ENCODE measurements at places on chromosomes 2 and 18.

DNA sequence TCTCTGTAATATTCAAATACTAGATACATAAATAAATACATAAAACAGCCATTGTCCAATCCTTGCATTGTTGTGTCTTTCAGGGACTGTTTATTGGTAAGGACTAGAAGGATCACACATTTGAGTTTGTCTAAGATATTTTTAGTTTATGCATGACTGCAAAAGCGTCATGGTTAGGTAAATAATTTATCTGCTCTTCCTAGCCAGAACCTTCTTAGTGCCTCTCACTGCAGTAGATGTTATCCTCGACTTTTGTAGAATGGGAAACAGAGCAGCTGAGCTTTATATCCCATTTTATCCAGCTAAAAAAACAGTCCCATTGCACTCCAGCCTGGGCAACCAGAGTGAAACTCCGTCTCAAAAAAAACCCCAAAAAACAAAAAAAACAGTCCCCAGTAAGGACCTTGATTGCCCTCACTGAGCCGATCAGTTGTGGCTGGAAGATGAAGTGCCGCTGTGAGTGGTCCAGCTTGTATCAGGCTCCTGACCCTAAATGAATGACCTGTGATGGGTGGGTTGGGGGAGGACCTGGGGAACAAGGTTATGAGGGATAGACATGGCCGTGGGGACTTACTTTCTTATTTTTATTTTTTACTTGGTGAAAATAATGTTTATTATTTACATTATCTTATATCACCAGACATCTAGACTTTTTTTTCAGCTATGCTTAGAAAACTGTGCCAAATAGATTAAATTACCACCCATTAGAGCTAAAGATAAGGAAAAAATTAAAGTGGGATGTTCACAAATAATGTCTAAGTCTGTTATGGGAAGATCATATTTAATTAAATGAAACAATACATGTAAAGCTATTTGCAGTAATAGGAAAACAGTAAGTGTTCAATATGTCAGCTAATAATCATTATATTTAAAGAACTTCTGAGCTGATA lies 10.9 kb upstream of the ADAM23 start:
- no peak for DNase-seq

- DNase-seq: no peak
Observed at GRCh38 chr2:74957886-74958273, 563 bp upstream of the POLE4 start.

DNA sequence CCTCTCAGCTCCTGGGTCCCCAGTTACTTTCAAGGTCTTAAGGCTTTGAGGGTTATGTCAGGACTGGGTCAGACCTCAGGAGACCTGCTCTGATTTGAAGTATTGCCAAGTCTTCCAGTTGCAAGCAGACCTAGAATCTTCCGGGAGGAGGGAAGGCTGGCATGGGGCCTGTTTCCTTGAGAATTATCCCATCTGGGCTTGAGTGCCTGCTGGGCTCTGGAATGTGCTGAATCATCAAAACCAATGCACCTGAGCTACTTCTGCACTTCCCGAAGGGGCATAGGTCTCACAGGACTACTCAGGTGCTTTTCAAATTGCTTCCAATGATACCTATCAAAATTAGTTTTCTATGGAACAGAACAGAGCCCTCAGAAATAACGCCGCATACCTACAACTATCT lies 327.3 kb downstream of the XIRP2 start:
- DNase-seq: no peak

GRCh38 chr18:10405014-10405493 lies 49.4 kb upstream of the APCDD1 start:
- DNase-seq: no peak

DNA sequence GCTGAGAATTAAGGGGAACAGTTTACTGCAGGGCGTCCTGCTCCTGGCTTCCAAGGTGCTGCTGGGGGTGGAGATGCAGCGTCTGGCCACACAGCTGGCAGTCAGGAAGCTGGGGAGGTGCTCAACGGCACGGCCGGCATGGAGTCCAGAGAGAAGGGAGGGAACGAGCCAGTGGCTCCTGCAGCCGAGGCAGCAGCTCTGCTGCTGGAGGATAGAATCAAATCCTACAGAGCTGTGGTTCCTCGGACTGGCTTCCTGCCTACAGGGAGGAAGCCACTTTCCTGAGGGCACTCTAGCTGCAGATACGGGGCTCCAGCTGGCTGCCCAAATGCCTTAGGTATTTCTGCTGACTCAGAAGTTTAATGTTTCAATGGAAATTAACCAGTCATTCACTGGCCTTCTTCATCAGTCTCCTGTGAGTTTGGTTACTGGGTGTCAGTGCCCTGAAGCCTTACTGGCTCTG lies 266.3 kb downstream of the TWIST2 start:
- DNase-seq: no peak

GRCh38 chr2:43513796-43514195 lies 82.0 kb downstream of the THADA start:
- no peak for DNase-seq

DNA sequence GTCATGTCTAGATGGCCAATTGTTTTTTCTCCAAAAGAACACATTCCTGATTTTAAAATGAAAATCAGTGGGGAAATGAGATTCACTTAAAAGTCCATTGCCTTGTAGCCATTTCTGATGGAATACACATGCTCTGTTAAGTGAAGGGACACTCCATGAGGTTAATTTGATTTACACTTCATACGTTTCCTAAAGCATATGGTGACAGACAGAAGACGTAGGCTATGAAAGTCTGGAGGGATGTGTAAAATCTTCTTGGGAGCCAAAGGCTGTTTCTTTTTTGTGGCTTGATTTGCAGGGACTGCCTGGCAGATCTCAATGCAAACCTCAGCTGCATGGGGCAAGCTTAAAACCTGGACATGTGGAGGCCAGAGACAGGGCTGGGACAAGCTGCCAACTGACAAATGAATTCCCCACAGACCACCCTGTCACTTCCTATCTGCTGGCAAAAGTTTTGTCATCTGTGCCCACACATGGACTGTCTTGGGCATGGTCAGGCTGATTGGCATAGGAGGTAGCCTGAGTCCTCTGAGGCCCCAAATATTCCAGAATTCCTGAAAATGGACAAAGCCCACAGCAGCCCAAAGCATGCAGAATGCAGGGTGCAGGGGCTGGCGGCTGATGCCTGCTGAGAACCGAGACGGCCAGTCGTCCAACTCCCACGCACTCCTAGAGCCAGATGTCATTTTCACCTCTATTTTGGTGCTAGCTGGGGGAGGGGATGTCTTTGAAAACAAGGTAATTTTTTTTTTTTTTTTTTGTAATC lies 73.9 kb downstream of the SDC1 start:
- no peak for DNase-seq

Measured in CD4-positive, alpha-beta T cell treated with Interleukin-4 for 1 hour (primary cell).